Umbilical cord (tissue), 2 donors: ENCODE measurements at places on chromosomes 6 and 20. TPM values are rescaled to one million over a fixed set of nuclear protein-coding genes. Genes with fewer than 3 reads are reported as not detected.
A peak's percentile ranks its signal among the peaks of the same experiment; 100 is the strongest.

DNA sequence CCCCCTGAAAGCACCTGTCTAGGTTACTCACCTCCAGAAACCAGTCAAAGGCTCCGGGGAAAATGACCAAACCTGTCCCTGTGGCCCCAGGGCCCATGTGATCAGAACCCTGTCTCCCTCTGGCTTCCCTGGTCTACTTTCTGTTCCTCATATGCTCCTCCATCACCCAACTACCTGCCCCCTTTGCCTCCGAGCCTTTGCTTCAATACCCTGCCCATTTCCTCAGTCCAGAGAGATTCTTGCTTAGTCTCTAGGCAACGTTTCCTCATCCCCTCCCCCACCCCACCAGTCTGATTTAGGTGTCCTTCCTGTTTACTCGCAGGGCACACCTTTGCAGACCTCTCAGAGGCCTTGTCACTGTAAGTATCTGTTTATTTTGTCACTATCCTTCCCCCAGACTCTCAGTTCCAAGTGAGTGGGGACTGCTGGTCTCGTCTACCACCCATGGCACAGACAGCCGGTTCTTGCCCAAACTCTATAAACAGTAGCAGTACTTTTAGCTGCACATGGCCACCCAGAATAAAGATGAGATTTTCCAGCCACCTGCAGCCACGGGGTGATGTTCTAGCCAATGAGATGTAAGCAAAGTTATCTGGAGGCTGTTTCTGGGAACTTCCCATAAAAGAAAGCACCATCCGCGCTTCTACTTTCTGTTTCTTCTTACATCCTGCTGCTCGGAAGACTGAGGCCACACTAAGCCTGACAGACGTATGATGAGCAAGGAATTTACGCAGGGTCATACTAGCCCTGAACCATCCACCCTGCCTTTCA is 13.3 kb downstream of the ELOVL5 start:
- no peak for DNase-seq

- DNase-seq: no peak
Observed at GRCh38 chr6:10315658-10316372, 99.1 kb downstream of the TFAP2A start.

- peak; percentile 85 for DNase-seq
Observed at GRCh38 chr20:48523191-48523995, 304.4 kb downstream of the PREX1 start.

DNA sequence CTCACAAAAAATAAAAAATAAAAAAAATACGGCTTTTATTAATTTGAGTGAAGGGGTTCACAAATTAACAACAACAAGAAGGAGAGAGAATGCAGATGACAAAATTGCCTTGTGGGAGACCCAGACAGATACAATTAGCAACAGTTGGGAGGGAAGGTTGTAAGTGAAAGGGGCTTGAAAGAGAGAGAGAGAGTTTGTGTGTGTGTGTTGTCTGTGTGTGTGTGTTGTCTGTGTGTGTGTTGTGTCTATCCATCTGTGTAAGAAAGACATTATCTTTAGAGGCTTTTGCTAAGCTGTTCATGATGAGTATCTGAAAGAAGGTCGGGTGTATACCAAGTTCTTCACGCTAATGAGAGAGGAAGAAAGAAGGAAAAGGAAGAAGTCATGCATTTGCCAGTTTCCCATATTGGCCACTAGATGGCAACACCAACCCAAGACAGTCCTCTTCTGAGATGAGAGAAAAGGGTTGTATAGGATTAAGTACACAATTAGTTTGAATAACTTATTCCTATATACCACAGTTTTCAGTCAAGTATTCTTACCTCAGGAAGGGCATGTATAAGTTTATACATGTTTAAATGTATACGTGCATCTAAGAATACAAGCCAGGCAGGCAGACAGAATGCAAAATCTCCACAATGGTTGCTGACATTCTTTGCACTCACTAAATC is 63.7 kb upstream of the CD2AP start:
- DNase-seq: peak; percentile 76

GRCh38 chr6:26315274-26315673 is 49.7 kb upstream of the BTN3A2 start:
- DNase-seq: no peak

DNA sequence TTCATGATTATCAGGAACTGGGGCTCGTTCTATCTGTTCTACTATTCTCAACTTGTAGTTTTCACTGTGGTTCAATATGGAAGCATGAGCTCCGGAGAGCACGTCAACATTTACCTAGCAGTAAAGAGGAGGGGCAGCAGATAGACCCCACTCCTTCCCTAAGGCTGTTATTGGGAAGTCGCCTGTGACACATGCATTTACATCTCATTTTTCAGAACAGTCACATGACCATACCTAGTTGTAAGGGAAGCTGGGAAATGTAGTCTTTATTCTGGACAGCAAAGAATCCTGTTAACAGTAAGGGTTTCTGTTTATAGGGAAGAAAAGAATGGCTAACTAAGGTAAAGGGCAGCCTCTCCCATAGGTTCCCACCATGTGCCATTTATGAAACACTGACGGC is 158.3 kb downstream of the ZFP64 start:
- no peak for DNase-seq

DNA sequence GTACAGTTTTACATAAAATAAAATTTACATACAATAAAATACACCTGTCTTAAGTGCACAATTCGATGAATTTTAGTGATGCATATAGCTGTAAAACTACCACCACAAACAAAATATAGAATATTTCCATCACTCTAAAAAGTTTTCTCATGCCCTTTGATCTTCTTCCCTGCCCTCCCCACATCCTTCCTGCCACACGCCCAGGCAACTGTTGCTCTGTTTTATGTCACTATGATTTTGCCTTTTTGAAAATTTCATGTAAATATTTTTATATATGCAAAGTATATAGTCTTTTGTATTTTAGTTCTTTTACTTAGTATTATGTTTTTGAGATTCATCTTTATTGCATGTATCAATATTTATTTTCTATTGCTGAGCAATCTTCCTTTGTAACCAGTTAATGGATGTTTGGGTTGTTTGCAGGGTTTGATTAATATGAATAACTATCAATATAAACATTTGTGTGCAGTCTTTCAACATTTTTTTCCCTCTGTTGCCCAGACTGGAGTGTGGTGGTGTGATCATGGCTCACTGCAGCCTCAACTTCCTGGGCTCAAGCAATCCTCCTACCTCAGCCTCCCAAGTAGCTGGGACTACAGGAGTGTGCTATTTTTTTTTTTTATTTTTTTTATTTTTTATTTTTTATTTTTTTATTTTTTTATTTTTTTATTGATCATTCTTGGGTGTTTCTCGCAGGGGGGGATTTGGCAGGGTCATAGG is 23.8 kb upstream of the SAMHD1 start:
- no peak for DNase-seq

GRCh38 chr6:135114355-135115145 is 59.9 kb upstream of the HBS1L start:
- DNase-seq: no peak

DNA sequence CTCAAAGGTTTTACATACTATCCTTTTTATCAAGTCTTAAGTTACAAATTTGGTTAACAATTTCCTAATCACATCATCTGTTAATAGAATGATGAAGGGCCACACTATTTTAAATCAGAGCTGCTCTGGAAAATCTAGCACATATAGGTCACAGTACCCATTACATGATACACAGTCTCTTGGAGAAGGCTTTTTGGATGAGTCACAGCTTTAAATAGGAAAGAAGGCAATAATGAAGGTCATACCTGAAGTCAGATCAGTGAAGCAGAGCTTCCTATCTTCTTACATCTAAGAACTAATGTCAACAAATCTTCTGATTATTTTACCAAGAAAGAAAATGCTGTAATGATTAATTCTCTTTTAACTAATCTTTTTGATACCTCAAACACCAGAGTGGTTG is 248.5 kb downstream of the BTBD9 start:
- DNase-seq: no peak

- DNase-seq: no peak
Observed at GRCh38 chr20:23291575-23292240, 58.9 kb upstream of the NXT1 start.

- DNase-seq: no peak
Observed at GRCh38 chr6:46730921-46731461, 4.2 kb downstream of the PLA2G7 start.

- DNase-seq: peak; percentile 93
Observed at GRCh38 chr20:62704341-62704948, 4.2 kb upstream of the NTSR1 start.

SIGLEC1 gene
- 5.8 TPM for total RNA-seq

CTCFL gene
- 2.6 TPM for total RNA-seq

- DNase-seq: peak; percentile 69
Observed at GRCh38 chr6:151294561-151295101, 54.9 kb downstream of the AKAP12 start.

PSMB9 gene
- total RNA-seq: 0.72 TPM

GRCh38 chr6:108699290-108700041 is 138.7 kb downstream of the FOXO3 start:
- peak; percentile 58 for DNase-seq

GRCh38 chr6:5179917-5180316 is 80.8 kb downstream of the LYRM4 start:
- no peak for DNase-seq

DNA sequence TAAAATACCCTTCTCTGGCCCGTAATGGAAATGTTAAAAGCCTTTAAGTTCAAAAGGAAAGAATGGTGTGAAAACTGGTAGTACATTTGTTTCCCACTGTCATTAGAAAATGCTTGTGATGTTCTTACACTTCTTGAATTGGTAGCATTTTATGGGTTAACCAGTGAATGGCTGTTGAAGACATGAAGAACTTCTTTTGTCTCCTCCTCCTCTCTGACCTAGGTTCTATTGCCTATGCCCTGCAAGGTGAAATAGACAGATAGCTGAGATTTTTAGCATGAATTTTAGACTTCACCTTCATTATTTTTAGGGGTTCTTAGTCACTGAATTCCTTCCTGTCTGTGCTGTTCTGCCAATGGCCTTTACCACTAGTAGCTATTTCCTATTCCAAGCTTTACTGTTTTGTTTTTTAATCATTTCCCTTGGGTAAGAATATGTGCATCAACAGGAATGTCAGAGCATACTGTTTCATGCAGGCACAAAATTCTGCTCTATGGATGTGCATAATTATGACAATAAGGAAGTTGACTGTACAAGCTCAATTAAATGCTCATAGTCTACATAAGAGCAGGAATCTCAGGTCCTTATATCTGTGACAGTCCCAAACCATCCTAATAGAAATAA is 4.9 kb downstream of the TNFAIP3 start:
- DNase-seq: no peak

DNA sequence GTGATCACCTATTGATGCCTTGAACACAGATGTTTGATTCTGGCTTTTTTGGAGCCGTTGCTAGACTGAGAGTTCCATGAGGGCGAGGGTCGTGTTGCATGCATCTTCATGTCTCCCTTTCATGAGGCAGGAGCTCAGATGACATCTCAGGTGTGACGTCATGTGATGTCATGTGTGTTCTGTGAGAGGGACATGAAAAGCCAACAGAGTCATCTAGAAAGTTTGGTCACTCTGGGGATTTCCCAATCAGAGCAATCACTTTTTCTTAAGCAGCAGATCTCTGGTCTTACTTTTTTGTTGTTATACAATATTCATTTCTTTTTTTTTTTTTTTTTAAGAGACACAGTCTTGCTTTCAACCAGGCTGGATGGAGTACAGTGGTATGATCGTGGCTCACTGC is 411.8 kb downstream of the PREX1 start:
- no peak for DNase-seq

DNA sequence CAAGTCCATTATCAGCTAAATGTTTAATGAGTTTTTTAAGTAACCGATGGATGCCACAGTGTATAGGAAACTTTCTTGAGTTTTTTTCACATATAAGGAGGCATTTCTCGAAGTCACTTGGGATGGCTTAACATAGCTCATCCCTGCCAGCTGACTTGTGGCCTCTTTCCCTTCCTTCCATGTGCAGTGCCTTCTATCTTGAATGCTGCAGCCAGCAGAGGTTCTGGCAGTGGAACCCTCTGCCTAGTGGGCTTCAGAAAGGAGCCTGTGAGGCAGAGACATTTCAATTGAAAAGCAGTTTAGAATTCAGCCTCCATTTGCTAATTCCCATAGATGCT is 51.9 kb downstream of the AKAP12 start:
- DNase-seq: no peak

FLRT3 gene
- total RNA-seq: 75.4 TPM

FAM162B gene
- 2.2 TPM for total RNA-seq

DNA sequence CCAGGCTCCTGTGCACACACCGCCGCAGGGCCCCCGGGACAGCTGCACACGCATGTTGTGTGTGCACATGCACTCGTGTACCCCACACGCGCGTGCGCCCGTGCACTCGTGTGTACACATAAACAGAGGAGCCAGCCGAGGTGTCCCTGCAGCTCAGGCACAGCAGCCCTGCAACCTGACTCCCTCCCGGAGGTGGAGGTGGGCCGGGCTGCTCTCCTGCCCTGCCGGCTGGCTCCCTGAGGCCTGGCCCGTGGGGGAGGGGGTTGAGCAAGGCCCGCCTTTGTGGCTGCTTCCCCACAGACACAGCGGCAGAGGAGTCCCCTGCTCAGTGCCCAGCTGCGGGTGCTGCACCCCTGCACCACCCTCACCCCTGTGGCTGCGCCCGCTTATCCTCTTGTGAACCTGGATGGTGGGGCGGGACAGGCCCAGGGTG is 624 bp downstream of the RBBP8NL start:
- DNase-seq: peak; percentile 17

RAD21L1 gene
- 19.5 TPM for total RNA-seq

DNA sequence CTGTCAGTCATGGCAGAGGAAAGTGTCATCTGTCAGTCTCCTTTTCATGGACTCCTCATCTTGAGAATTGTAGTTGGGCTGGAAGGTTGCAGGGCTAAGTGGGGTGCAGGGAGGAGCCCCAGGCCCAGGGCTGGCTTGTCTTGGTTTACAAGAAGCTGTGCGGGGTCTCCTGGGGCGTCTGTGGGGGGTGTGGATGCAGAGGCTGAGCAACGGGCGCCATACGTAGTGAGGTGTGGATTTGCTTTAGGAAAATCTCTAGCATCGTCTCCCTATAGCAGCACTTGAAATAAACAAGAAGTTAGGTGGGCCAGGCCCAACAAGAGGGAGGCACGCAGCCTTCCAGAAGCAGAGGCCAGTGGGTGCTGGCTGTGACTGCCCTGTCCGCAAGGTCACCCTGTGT is 1.8 kb upstream of the SLC17A9 start:
- no peak for DNase-seq

DNA sequence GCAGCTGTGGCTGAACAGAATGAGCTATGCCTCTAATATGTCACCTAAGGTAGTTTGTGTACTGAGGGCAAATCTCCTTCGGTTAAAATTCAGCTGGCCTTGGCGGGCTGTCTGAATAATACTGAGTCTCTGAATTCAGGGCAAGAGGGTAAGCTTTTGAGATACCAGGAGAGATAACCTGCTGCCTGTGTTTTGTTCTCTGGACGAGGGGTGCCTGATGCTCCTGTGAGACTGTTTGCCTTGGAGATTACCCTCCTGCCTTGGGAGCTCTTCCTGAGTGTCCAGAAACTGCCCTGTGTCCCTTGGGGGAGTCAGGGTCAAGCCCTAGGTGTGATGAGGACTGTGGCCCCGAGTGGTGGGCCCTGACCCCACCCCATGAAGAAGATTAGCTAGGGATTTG is 282.9 kb downstream of the KIF16B start:
- no peak for DNase-seq

GRCh38 chr20:50197463-50198179 is 7.0 kb downstream of the CEBPB start:
- DNase-seq: no peak

GRCh38 chr6:15804164-15805154 is 141.6 kb upstream of the DTNBP1 start:
- DNase-seq: no peak

- no peak for DNase-seq
Observed at GRCh38 chr6:159440911-159441703, 251.9 kb downstream of the SOD2 start.

GRCh38 chr6:107068691-107069630 is 41.0 kb downstream of the MTRES1 start:
- no peak for DNase-seq

- DNase-seq: no peak
Observed at GRCh38 chr6:169213814-169214520, 39.7 kb downstream of the THBS2 start.
